ENCODE measurements at places on chromosomes 3 and 15. TPM values are rescaled to one million over a fixed set of nuclear protein-coding genes. Genes with fewer than 3 reads are reported as not detected.
A peak's percentile ranks its signal among the peaks of the same experiment; 100 is the strongest.

DNA sequence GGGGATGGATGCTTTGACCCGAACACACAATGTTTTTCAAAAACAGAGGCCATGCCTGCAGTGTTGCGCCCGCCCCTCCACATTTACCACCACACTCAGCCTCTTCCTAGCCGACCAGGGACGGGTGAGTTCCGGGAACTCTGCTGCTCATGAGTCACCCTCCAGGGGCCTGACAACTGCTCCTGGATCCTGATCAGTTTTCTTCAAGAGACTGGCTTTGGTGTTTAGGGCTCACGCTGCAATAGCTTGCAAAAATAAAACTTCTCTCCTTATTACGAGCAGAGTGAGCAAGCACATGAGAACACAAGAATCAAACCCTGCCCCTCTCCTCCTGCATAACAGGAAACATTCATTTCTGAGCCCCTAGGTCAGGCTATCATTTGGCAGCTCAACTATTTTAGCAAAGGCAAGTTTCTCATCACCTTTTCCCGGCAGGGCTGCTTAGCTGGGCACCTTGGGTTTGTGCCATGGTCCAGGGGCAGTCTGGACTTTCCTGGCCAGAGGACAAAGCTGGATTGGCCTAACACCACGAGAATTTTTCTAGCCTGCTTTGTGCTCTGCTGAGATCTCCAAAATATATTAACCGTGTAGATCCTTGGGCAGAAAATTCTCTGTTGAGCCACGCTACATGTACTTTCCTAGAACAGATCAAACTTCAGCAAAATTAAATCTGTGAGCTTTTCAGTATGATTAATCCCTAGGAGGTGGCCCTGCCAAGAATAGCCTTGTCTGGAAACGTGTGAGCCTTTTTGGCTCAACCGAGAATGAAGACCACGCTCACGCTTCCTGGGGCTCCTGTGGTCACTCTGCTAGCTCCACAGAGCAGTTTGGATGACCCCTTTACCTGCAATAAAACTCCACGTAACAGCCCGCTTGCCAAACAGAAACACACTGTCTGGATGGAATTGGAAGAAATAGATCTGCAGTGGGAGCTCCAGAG lies 52.7 kb upstream of the SPATA12 start:
- peak; percentile 74 for DNase-seq

DNA sequence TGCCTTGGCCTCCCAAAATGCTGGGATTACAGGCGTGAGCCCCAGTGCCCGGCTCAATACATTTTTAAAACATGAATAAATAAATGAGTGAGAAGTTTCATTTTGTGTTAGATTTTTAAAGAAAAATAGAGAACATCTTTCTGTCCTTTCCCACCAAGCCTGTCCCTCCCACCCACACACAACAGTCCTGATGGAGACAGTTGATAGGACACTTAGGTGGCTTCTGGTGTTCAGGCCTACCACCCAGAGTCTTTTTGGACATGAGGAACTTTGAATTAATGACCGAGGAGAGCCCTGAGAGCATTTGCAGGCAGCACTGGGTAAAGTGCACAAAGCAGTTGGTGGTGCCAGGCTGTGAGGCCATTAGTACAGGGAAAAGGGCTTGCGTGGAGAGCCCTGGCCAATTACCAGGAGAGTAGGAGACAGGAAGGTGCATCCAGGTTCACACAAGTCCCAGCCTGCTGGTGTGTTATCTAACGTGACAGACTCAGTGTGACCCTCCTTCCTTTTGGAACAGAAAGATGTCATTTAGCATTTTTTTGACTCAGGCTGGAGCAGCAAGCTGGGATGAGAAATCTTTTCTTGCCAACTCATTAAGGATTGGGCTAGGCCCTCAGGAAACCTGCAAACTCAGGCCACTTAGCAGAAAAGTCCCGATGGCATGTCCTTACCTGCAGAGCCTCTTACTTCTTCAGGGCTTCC lies 103.6 kb downstream of the PDCD6IP start:
- no peak for DNase-seq

GRCh38 chr3:154304936-154305335 lies 19.4 kb downstream of the DHX36 start:
- DNase-seq: no peak

DNA sequence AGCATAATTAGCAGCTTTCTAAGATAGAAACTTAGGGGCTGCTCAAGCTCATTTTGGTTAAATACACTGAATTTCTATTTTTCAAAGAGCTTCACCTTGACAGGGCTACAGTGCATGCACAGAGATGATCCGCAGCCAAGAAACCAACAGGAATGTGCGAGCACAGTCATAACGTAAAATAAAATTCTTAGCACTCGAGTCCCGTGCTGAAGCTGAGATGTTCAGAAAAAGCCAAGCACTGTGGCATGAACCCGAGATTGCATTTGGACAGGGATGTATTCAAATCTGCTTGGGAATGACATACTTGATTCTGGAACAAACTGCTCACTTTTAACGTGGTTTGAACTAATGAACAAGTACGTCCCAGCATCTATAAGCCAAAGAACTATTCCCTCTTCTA lies 340.3 kb downstream of the FOXP1 start:
- no peak for DNase-seq

- DNase-seq: no peak
Measured at GRCh38 chr15:80489030-80489594, 84.9 kb downstream of the ARNT2 start.

DNA sequence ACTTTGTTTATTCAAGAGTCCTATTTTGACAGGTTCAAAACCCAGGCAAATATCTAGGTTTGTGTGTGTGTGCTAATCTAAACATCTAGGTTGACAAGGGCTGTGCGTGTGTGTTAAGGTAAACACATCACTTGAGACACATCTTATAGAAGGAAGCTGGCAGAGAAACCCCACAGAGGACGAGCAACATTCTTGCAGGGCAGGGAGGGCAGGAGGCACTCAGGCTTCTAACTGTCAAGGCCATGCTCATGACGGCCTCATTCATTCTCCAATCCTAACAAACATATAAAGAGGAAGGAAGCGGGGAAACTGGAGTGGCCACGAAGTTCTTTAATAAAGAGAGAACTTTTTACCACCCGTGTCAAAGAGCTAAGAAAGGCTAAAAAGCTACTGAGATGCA lies 43.4 kb downstream of the SLCO2A1 start:
- DNase-seq: no peak

- peak; percentile 78 for DNase-seq
Measured at GRCh38 chr3:52453496-52454249, at the start of gene TNNC1. Gene TNNC1 (minus strand): TSS chr3:52454041. CDS start chr3:52454015, 26 bp downstream.

GRCh38 chr15:66670175-66670574 lies 31.9 kb upstream of the SMAD6 start:
- no peak for DNase-seq

GRCh38 chr3:49785565-49786356 lies 581 bp downstream of the IP6K1 start:
- DNase-seq: peak; percentile 52

DNA sequence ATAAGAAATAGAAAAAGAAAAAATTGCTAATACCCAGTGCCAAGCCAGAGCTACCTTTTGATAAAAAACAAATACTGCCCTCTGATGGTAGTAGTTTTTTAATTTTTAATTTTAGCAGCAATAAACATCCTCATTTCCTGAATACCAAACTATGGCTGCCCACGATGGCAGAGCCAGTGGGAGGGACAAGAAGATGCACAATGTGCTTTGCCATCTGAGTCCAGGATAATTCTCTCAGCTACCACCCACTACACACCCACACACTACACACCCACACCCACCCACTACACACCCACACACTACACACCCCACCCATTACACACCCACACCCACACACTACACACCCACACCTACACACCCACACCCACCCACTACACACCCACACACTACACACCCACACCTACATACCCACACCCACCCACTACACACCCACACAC lies 17.8 kb downstream of the CEP19 start:
- DNase-seq: no peak

DNA sequence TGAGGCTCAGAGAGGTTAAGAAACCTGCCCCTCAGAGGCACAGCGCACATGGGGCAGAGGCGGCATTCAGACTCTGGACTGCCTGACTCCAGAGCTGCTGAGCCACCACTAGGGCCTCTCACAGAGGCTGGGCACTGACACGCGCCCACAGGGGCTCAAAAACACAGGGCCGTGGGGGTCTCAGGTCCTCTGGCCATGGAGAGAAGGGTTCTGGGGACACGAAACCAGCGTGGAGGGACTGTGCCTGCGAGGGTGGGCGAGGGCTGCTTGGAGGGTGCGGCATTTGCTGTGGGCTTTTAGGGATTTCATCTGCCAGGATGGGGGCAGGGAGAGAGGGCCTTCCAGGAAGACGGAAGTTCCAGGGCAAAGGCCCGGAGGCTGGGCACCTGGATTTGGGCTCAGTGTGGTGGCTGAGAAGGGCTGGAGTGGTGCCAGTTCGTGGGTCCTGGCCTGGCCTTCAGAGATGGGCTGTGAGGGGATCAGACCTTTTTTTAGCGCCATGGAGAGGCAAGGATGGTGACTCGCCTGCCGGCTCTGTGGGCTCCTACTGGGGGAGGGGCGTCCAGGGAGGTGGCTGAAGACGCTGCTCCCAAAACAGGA lies 69.6 kb downstream of the EFCAB12 start:
- DNase-seq: no peak

- DNase-seq: no peak
Measured at GRCh38 chr3:1214933-1215332, 122.1 kb downstream of the CNTN6 start.

DNA sequence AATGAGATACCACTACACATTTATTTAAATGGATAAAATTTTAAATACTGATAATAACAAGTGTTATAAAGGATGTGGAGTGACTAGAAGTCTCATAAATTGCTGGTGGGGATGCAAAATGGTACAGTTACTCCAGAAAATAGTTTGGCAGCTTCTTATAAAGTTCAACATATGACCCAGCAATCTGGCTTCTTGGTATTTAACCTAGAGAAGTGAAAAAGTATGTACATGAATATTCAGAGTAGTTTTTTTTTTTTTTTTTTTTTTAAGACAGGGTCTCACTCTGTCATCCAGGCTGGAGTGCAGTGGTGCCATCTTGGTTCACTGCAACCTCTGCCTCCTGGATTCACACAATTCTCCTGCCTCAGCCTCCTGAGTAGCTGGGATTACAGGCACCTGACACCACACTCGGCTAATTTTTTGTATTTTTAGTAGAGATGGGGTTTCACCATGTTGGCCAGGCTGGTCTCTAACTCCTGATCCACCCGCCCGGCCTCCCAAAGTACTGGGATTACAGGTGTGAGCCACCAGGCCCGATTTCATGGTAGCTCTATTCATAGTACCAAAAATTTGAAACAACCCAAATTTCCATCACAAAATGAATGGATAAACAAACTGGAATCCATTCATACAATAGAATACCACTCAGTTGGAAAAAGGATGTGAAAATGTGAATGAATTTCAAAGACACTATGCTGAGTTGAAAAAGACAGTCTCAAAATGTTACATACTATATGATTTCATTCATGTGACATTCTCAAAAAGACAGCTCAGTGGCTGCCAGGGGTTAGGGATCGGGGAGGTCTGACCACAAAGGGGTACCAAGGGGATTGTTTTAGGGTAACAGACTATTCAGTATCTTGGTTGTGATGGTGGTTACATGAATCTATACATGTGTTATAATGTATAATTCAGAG lies 14.4 kb downstream of the RRP9 start:
- no peak for DNase-seq

DNA sequence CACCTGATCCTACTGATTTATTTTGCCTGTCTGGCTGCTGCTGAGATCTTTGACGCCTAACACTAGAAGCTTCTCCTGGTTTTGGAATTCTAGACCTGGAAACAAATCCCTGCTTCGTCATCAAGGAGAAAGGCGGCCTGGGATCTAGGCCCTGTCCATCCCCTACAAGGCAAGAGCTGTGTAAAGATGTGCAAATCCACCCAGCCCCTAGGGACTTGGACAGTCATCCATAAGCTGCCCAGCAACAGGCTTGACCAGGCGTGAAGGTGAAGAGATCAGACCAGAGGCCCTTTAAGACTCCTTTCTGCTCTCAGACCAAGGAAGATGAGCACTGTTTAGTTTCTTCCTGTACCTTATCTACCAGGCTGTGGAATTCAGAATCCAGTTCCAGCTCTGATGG lies 32.2 kb downstream of the SLC41A3 start:
- DNase-seq: no peak

- DNase-seq: no peak
Measured at GRCh38 chr3:52437326-52438103, 7.4 kb downstream of the SEMA3G start.

DNA sequence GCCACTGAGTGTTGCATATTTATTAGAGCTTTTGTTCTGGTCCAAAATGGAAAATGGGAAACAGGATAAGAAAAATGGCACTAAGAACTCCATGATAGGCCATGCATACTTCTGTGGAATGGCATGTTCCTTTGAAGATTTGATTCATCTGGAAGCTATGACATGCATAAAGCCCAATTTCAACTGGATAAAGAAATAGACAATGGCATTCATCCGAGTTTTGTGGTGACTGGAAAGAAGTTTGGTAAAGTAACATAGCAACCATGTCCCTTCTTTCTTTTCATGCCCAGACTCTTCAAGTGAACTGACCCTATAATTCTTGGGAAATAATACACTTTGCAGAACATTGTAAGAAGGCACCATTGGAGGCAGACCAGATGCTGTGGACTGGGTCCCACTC lies 368.4 kb upstream of the IL12A start:
- no peak for DNase-seq

- no peak for DNase-seq
Measured at GRCh38 chr3:177883957-177884356, 652.3 kb upstream of the KCNMB2 start.

GRCh38 chr15:44554934-44555723 lies 18.2 kb downstream of the EIF3J start:
- no peak for DNase-seq

GRCh38 chr15:93018574-93018973 lies 70.4 kb downstream of the RGMA start:
- no peak for DNase-seq

GRCh38 chr3:134328846-134329245 lies 45.4 kb downstream of the AMOTL2 start:
- no peak for DNase-seq

GRCh38 chr3:64039981-64040733 lies 16.9 kb upstream of the PSMD6 start:
- no peak for DNase-seq

DNA sequence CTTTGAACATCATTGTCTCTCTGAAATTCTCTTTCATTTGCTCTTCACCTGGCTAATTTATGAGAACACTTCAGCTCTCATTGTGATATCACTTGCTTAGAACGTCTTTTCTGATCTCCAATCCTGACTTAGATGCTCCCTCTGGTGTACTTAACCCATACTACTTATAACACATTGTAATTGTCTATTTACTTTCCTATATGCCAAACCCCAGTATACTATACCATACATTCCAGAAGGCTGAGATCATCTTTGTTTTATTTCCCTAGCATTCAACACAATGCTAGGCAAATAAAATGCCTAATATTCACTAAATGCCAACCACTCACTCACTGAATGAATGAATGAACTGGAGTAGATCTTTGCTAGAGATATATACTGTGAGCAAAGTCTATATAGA lies 27.0 kb upstream of the PEX5L start:
- DNase-seq: no peak

Gene RASL12
- total RNA-seq: 19.7 TPM

Gene SLC24A5
- total RNA-seq: not detected

Gene PAK6
- 9.7 TPM for total RNA-seq

Gene TMEM115
- 24.9 TPM for total RNA-seq

Gene CORO2B
- total RNA-seq: 6.6 TPM

Gene CATSPER2
- total RNA-seq: 1.1 TPM

Gene FBXW12
- total RNA-seq: not detected

Gene PML
- 18.2 TPM for total RNA-seq
